ENCODE measurements at places on chromosomes 4 and X. TPM values are rescaled to one million over a fixed set of nuclear protein-coding genes. Genes with fewer than 3 reads are reported as not detected.

- peak; percentile 11 for DNase-seq
Measured at GRCh38 chr4:30258949-30259348, 461.2 kb upstream of the PCDH7 start.

GRCh38 chr4:36549252-36549651 is 267.8 kb downstream of the DTHD1 start:
- no peak for DNase-seq

- no peak for DNase-seq
Measured at GRCh38 chrX:53383376-53384076, 38.9 kb downstream of the SMC1A start.

DNA sequence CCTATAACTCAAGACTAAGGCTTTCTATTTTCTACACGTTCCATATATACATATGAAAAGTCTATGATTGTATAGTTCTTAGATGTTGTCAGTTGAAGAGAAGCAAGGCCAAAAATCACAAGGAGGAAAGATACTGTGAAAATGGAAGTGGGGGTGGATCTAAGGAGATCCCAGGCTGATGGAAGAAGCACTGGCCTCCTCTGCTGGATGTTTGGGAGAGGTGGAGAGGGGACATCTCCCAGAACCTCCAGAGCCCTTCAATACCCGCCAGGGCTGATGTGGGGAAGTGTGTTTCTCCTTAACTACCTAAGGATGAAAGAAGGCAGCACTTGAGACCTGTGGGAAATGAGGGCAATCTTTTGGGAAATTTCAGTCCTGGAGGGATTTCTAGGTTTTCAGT is 67.4 kb downstream of the RASGEF1B start:
- DNase-seq, result no peak

GRCh38 chr4:145552181-145552822 is 66.9 kb upstream of the MMAA start:
- no peak for DNase-seq

DNA sequence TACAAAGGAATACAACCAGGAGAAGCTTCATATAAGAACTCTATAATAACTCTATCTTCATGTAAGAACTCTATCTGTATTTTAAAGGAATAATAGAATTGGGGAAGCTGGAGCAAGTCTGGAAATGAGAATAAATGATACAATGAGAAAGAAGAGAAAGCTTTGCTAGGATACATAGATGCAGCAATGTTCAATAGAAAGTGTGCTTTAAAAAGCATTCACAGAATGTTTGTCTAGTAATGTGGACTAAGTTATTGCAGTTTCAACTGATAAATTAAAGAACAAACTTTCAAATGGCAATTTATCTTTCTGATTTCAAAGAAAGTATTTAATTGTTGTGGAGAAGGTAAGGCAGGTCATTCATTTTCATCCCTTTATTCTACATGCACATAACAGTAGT is 104.9 kb downstream of the TTC29 start:
- no peak for DNase-seq

DNA sequence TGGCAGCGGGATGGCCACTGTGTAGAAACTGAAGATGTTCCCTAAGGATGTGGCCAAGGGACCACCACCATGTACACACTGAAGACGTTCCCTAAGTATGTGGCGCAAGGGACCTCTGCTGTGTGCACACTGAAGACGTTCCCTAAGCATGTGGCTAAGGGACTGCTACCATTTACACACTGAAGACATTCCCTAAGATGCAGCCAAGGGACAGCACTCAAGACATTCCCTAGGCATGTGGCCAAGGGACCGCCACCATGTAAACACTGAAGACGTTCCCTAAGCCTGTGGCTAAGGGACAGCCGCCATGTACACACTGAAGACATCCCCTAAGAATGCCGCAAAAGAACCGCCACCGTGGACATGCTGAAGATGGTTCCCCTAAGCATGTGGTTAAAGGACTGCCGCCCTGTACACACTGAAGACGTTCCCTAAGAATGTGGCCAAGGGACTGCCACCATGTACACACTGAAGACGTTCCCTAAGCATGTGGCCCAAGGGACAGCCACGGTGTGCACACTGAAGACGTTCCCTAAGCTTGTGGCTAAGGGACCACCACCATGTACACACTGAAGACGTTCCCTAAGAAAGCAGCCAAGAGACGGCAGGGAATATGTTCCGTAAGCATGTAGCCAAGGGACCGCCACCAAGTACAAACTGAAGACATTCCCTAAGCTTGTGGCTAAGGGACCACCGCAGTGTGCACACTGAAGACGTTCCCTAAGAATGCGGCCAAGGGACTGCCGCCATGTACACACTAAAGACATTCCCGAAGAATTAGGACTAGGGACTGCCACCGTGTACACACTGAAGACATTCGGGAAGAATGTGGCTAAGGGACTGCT is 43.3 kb downstream of the DHRSX start:
- peak; percentile 59 for DNase-seq

GRCh38 chr4:87180767-87181166 is 39.7 kb downstream of the KLHL8 start:
- DNase-seq, result no peak

DNA sequence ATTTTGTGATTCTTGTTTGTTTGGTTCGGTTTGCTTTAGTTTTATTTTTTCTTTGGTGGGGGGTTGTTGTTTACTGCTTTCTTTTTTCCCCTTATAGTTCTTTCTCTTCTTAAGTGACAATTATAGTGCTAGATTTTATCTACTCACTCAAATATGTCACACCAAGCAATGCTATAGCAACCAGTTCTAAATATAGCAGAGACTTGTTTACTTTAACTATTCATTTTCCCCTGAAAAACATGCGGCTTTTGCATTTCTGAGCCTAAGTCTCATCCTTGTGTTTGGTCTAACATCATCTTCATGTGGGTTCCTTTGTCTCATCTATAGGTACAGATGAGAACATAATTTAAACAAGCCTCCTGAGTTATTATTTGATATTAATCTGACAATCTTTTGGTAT is 676.6 kb downstream of the FAT4 start:
- DNase-seq, result no peak

DNA sequence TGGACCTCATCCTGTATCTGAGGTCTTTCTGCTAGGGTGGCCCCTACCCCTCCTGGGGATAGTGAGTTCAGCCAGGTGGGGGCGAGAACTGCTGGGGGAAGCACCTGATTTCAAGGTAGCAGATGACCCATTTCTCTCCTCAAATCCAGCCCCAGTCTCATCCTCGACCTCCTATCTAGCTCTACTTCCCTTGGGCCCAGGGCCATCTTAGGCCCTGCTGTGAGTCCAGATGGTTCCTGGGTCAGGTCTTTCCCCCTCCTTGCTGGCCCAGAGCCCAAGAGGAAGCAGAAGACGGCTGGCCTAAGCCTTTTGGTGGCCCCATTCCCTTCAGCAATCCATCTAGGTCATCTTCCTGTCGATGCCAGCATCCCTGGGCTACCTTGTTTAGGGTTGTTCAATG is 3.3 kb downstream of the CDK16 start:
- no peak for DNase-seq

GRCh38 chr4:106690487-106690886 is 321.9 kb upstream of the GIMD1 start:
- DNase-seq, result peak; percentile 44

- no peak for DNase-seq
Measured at GRCh38 chrX:153984351-153985178, 12.0 kb downstream of the TMEM187 start.

GRCh38 chr4:169092889-169093522 is 83.0 kb upstream of the CBR4 start:
- no peak for DNase-seq

DNA sequence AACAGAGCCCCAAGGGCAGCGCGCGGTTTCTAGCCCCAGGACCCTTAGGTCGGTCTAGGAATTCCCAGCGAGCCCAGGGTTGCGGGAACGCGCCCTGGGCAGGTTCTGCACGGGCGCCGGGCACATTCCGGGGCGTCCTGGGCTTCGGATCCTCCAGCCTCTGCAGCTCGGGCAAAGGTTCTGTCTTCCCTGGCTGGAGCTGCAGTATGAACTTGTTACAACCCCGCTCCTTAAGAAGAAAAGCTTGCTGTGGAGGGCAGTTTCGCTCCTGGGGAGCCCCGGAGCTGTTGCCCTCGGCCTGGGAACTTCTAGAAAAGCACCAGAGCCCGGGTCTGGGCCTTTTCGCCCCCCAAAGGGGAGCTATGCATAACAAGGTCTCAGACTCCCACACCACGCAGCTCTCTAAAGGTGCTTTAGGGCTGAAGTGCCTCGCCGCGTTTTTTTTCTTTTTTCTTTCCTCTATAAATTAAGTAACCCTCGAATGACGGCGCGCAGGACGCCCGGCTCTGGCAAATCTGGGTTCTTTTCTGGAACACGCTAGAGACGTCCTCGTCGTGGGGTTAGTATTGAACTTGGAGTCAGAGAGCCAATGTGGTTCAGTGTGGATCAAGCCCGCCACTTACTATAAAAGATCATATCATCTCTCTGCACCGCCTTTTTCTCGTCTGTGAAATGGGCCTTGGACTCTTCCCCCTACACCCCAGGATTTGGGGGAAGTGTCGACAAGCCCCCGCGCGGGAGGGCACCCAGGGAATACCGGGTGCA is 5.7 kb downstream of the MSX1 start:
- no peak for DNase-seq

GRCh38 chrX:153726286-153727122 is 1.8 kb downstream of the ABCD1 start:
- DNase-seq, result peak; percentile 19

Gene ABCG2
- total RNA-seq, result not detected

Gene ASMT
- total RNA-seq, result not detected

Gene SLC38A5
- 112 TPM for total RNA-seq

Gene GDPD2
- total RNA-seq, result 0.84 TPM

Gene CT45A8
- total RNA-seq, result not detected

Measured in A673 (cell line).